ELF-1 (cell line): ENCODE measurements at places on chromosomes 11 and 22.

DNA sequence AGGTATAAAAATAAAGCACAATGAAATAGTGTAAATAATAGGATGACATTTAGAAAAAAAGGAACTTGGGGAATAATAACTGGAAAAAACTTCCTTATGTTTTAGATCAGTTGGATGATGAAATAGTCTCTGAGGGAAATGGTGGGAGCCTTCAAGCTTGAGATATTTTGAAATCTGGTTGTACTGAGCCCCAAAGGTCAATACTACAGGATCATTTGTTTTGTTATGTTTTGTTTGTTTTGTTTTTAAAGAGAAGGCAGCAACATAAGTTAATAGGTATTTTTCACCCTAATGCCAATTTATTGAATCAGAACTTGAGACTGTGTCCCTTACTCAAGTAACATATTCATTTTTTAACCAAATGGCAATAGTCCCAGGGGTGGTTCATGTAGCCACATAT is 393.1 kb downstream of the ETS1 start:
- DNase-seq: no peak

DNA sequence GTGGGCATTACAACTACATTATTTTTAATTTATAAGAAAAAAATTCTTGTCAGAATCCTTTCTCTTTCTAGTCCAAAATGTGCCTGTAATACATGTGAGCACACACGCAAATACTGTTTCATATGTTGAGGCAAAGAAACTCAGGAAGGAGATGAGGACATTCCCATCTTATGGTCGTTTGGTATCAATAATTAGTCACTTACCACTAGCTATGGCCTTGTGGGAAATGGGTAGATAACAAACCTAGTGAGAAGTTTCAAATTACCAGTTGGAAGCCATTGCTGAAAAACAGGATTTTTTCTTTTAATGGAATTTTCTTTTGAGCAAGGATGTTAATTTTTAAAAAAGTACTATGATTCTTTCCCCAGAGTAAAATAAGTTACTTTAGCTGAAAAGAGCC is 25.7 kb downstream of the AMOTL1 start:
- no peak for DNase-seq

GRCh38 chr11:130798280-130798679 is 118.0 kb downstream of the SNX19 start:
- DNase-seq: no peak

- DNase-seq: no peak
These were observed 16.5 kb downstream of the MCAM start for GRCh38 chr11:119300198-119300964.

DNA sequence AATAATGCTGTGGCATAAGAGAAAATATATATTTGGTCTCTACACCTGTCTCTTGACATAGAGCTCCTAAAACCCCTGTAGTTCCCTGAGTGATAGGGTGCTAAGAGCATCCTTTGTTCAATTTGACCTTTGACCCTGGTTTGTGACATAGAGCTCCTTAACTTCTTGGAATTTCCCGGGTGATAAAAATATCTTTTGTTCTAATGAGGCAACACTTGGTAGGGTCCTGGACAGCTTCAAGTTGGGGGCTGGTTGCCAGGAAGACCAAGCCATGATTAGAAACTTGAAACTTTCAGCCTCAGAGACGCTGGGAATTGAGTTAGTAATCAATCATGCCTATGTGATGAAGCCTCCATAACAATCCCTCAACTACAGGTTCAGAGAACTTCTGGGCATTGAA is 105.4 kb downstream of the CASP12 start:
- peak; percentile 66 for DNase-seq

DNA sequence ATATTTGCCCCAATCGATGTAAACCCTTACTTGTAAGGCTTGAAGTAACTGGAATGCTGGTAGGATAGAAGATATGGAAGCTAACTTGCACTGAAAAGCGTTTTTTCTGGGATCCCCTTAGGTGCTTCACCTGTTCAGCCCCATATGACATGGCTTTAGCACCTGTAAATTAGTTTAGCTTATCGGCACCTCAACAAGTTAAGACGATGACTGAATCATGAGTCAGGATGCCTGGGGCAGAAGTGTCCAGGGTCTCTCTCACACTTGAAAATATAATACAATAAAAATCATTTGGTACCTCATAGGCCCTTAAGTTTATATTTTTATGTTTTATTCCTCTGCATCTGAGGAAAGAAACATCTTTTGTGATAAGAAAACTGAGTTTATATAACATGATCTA is 409.2 kb upstream of the LRRC4C start:
- DNase-seq: no peak

- no peak for DNase-seq
These were observed 109.4 kb downstream of the KIF18A start for GRCh38 chr11:27998552-27998951.

- DNase-seq: no peak
These were observed 19.3 kb downstream of the CACNA1I start for GRCh38 chr22:39589875-39590274.

GRCh38 chr11:36692704-36693103 is 94.7 kb upstream of the RAG2 start:
- DNase-seq: no peak

DNA sequence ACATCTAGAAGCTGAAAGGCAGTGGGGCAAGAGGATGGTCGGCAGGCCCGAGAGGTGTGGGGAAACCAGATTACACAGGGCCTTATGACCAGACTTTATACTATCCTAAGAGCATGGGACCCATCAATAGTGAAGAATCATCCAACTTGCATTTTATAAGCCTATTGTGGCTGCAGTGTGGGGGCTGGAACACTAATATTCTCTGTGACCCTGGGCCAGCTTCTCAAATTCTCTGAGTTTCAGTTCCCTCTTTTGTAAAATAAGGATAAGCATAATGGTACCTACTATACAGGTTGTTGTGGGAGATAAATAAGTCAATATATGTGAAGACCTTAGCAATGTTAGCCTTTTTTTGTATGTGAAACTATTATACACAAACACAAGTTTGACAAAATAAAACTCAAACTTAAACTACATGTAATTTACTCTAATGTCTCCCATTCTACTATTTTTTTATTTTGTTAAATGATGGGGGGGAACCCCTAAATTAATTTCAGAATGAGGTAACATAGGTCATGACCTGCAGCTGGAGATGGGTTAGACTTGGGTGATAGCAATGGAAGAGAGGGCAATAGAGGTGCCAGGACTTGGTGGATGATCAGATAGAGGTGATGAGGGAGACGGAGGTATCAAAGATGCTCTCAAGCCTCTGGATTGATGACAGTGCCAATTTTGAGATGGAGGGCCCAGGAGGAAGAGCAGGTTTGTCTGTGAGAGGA is 30.1 kb downstream of the SMCO4 start:
- no peak for DNase-seq
